ENCODE measurements at places on chromosomes 3 and 15.

GRCh38 chr3:54755756-54756155, 172.1 kb downstream of the LRTM1 start:
- no peak for DNase-seq

GRCh38 chr15:79282371-79283251, at the start of gene ANKRD34C:
Gene ANKRD34C (plus strand): TSS chr15:79282722. CDS start chr15:79293285, 10,563 bp downstream.
- no peak for DNase-seq

DNA sequence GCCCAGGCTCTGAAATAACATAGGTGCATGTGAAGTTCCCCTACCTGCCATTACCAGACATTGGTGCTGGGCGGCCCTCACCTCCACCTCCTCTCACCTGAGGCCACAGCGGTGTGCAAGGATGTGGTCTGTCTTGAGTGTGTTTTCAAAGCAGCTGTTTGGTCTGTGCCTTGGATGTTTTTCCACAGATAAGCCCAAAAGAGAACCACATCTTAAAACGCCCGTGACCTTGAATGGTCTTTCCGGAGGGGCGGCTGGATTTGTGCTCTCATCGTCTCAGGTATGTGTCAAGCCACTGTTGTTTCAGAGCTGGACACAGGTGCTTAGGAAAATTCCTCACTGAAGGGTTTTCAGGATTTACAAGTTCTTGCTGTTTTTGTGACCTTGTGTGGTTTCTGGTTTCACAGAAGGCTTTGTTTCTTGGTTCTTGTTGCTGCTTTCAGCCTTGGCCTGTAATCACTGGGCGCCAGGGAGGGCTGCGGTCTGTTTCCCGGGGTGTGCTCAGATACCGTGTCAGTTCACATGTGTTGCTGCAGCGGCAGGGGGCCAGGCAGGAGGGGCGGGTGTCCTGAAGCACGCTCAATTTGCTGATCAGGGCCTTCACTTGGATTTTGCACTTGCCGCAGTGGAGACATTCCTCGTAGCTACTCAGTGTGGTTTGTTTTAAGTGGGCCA, 128.4 kb downstream of the IGF1R start:
- no peak for DNase-seq

- no peak for DNase-seq
Measured at GRCh38 chr3:37279856-37280255, 105.5 kb upstream of the LRRFIP2 start.

GRCh38 chr3:184559336-184559735, 2.2 kb upstream of the EPHB3 start:
- DNase-seq = no peak

DNA sequence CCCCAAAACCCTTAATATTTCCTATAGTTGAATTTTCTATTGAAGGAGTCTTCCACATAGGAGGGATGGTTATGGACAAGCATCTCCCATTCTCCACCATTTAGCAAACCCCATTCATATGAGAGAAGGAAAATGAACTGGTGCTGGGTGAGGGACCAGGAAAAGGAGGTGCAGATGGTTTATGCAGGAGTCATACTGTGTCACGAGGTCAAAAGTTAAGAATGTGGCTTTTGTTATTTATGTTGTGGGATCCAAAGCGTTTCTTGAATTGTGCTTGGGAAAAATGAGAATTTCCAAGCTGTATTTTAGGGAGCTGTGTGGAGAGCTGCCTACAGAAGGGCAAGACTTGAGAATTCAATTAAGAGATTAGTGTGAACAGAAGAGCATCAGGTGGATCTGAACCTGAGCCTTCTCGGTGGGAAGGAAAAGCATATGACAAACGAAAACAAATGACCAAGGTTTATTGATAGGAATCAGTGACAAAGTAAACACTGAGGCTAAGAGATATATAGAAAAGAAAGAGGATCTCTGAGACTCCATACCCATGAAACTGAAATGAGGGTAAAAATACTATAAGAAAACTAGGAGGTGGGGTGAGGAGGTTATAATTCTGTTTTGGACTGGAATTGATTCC, 473.3 kb upstream of the NR2F2 start:
- DNase-seq = no peak

DNA sequence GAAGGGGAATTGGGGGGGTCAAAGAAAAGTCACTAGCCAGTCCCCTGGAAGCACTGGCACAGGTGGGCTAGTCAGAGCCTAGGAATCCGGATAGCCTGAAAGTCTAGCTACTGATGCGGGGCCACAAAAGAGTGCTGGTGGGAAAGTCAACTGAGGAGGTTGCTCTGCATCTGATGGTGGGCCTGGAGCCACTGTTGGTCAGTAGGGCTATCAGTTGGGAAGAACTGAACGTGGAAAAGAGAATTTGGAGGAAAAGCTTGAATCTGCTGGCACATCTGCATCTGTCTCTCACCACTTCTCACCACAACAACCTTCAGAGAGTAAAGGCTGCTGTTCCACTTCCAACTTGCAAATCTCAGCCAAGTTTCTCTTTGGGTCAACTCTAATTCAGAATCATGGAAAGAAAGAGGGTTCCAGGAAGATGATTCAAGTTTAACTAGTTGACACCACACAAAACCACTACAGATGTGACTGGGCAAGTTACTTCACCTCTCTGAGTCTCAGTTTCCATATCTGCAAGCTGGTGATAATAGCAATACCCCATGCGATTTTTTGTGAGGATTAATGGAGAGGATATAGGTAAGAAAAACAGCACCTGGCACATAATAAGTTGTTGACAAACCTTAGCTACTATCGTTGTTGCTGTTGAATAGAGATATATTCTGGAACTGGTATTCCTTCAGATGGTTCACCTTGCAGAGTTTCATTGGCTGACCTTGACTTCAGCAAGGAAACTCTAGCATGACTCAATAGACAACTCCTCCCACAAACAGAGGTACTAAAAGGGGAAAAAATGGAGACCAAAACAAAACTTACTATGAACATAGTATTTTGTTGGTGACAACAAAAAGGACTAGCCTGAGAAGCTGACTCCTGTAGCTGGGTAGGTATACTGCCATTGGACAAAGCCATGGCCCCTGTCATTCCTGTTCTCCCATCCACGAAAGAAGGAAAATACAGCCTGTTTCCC, 280.2 kb upstream of the STT3B start:
- no peak for DNase-seq

DNA sequence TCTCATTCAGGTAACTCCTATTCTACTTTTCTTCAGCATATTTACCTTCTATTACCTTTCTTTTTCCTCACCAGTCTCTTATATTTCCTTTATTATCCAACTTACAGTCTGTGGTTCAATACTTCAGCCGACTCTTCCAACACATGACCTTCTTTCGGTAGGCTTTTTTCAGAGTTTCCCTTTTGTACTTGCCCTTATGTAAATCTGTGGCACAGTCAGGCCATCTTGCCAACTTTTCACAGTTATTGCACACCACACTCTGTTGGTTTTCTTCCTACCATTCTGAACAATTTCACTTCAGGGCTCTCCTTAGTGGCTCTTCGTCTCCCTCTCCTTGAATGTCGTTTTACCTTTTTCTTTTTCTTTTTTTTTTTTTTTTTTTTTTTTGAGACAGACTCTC, 427.8 kb downstream of the LPP start:
- DNase-seq = no peak

DNA sequence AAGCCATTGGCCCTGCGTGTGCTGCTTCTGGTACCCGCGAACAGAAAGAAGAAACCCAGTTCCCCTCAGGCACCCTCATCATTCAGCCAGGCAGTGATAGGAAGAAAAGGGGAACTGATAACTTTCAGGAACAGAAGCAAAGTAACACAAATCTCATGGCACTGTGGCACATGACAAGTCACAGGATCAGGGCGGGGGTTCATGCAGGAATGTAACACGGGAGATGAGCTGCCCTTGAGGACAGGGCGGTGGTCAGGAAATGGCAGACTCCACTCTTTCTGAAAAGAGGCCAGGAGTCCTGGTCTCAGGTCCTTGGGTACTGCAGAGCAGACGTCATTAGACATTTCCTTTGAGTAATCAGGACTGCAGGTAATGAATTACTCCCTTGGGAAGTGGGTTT, 95.5 kb downstream of the CCNL1 start:
- DNase-seq = no peak

GRCh38 chr3:161175506-161175905, 45.6 kb upstream of the NMD3 start:
- DNase-seq = no peak

DNA sequence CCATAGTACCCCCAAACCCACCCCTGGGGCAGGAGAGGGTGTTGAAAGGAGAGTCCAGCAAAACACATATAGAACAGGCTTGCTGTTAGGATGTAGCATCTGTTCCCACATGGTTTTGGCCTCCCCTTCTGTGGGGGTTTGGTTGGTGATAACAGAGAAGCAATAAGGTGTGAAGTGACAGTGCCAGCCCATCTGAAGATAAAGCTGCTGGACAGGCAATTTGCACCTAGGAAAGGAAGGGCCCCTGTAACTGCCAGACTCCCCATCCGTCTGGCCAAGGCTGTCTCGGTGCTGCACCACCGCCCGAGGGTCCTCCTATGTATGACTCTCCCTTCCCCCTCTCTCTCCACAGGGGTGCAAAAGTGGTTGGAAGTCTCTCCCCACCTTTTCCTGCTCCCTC, 94.5 kb upstream of the OXTR start:
- no peak for DNase-seq

DNA sequence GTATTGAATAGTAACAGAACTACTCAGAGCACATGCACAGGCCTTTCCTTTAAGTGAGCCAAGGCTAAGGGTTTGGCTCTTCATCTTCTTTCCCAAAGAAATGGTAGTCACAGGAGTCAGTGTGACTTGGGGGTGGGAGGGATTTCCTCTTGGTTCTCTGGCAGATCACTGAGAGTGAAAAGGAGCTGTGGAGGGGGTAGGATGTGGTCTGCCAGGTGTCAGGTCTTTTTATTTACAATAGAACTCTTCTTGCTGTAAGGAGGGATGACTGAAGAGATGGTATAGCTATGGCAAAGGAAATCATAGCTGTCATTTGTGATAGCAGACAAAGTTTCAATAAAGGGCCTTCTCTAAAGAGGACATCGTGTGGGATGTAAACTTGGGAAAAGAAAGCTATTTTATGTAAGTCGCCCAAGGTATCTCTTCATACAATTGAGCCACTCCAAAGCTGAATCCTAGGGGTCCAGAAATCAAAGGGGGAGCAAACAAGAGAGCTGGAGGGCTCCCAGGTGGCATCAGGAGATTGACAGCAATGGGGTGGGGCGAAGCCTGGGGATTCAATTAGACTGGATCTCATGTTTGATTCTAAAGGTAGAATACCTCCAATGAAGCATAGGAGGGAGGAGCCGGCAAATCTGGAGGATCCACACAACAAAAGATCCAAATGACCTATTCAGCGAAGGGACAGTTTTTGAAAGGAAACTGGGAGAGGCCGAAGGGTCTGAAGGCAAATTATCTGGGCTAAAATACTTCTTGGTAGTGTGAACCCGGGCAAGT, 20.0 kb upstream of the CHD2 start:
- no peak for DNase-seq

- no peak for DNase-seq
Measured at GRCh38 chr3:182913889-182914288, 66.4 kb downstream of the DCUN1D1 start.

DNA sequence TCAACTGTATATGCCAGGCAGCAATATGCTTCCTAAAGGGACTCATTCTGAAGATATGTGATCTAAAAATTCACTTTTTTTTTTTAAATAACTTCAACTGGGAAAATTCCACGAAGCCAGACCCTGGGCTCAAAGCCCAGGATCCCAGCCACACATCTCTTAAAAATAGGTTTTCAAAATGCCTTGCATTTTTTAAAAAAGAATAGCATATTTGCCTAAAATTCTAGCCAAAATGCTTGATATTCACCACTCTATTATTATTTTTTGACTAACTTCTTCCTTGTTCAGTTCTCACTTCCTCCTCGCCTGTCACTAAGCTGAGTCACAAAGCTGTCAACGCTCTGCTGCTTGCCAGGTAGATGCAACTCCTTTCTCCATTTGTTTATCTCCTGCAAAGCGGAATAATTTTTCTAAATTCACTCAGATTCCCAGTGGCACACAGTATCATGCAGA, 28.0 kb upstream of the VGLL4 start:
- DNase-seq = no peak

GRCh38 chr3:191528589-191528988, 67.6 kb downstream of the PYDC2 start:
- DNase-seq = no peak

- peak; percentile 59 for DNase-seq
Measured at GRCh38 chr15:75732809-75733451, 20.3 kb upstream of the CSPG4 start.

- no peak for DNase-seq
Measured at GRCh38 chr3:122799322-122799721, 4.5 kb downstream of the SLC49A4 start.

GRCh38 chr15:56468401-56468800, 3.5 kb upstream of the MNS1 start:
- DNase-seq = no peak

DNA sequence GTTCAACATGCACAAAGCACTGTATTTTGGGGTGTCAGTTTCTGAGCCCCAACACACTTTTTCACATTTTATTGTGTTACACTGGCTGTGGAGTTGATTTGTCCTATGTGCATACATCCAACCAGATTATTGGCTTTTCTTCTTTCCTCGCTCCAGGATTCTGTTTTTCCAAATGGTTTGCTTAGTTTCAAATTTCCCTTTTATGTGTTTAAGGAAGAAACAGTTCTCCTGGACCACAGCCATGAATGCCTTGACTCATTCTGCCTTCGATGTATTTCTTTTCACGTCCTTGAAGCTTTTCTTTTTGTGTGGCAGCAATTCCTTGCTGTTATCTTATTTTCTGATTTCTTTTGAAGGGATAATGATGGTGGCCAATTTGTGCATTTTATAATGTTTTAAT, 53.8 kb downstream of the CACNA2D3 start:
- DNase-seq = no peak

GRCh38 chr15:100703671-100704070, 101.3 kb downstream of the ASB7 start:
- DNase-seq = no peak

DNA sequence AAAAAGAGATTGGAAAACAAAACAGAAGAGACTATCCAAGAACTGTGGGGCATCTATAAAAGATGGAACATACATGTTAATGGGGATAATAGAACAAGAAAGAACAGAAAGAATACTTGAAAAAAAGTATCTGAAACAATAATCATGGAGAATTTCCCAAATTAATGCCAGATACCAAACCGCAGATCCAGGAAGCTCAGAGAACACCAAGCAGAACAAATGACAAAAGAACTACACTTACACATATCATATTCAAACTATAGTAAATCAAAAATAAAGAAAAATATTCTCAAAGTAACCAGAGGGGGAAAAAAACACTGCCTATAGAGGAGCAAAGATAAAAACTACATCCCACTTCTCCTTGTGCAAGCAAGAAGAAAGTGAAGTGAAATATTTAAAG, 40.0 kb downstream of the CLASP2 start:
- DNase-seq = no peak

DNA sequence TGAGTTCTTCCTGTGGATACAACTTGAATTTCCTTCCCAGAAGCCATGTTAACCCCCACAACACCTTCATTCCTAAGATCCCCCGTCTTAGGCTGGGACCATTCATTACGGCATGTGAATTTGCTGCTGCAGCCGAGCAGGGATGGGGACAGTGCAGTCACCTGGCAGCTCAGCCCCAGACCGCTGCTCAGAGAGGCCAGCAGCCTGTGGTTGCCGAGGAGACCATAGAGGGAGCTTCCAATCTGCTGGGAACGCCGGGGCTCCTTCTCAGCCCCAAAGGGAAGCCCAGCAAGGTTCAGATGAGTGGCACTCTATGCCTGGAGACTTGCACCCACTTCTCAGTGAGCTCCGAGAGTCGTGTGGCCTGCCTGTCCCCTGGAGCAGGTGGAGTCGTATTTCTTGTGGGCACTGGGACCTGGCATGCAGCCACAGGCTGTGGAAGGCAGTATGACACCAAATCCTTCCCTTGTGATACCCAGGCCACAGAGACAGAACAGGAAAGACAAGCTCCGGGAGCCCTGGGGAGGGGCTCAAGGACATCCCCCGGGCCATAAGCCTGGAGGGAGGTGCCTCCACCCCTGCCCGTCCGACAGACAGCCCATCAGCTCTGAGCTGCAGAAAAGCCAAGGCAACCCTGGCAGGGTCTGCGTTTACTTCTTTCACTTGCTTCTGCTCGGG, 167.3 kb downstream of the FAM43A start:
- no peak for DNase-seq
